ENCODE measurements at places on chromosomes 5 and 9.

DNA sequence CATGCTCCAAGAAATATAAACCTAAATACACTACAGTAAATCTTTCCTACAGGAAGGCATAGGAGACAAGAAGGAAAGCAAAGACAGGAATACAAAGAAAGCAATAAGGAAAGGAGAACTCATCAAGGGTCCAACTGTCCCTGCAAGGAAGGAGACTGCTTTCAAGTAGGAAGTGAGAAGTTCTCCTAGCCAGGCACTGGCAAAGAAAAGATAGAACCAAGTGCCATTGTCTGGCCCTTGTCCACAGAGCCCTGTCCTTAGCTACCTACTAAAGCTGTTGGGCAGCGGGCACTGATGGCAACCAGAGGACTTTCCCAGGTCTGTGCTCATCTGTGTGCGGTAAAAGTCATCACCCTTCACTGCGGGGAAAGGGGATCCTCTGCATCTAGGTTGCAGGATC lies 108.2 kb downstream of the KLHL3 start:
- no peak for DNase-seq

DNA sequence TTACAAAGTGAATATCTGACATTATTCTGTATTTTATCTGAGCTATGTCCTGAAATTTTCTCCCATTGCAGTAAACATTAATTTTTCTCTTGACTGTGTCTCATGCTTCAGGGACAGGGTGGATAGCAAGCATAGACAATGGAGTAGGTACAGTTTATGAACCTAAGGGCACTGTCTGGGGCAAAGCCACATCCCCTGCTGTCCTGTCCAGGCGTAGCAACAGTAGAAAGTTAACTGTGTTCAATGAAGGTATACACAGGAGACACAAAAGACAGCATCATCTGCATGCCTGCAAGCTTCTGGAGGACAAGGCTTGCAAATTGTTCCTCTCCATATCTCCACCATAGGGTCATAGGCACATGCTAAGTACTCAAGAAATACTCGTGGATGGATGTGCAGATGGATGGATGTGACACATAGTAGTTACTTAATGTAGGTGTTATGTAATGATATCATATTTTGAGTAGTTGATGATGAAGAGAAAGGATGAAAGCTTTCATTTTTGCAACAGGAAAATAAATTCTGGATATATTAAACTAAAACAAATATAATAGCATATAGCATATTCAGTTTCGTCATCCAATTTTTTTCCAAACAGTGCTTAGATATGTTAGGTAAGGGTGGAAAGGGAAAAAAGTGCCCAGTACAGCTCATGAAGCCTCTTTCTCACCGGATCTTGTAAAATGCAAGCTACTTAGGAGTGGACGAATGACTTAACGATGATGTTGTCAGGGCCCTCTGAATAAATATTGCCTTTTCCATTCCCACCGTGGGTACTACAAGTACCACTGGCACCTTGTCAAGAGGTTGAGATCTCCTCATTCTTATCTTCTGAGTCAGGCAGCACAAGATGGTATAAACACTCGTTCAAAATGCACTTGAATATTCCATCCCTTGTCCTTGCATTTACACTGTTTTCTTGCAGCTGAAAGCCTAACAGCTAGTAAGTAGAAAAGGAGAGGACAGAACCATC lies 19.9 kb upstream of the ZSWIM6 start:
- DNase-seq, result peak; percentile 72

DNA sequence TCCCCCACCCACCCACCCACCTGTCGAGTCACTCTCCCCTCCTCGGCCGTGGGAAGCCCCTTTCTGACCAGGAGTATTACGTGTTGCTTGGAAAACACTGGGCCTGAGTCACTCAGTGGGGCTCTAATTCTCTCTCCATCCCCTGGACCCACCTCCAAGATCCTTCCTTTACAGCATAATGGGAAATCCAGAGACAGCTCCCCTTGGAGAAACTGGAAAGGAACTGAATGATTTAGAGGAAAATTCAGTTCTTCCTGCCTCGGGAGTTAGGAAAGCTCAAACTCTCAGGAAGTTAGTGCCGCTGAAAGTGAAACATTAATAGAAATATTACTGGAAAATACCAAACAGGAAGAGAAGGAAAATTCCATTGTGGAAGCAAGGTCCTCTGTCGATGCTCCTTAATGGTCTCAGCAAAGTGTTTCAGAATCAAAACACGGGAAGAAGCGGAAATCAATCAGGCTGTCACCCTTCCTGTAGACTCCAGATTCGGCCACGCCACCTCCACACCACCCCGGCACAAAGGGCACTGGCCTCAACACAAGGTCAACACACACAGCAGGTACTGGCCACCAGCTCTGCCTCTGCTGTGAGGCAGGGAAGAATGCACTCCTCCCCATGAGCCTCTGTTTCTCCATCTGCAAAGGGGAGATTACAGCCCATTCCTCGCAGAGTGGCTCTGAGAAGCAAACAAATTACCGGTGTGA lies 9.6 kb downstream of the SHB start:
- DNase-seq, result peak; percentile 29

GRCh38 chr9:110691002-110691549 lies 22.5 kb downstream of the MUSK start:
- peak; percentile 55 for DNase-seq

- DNase-seq, result peak; percentile 69
Measured at GRCh38 chr5:9540791-9541190, 5.1 kb downstream of the SEMA5A start.

DNA sequence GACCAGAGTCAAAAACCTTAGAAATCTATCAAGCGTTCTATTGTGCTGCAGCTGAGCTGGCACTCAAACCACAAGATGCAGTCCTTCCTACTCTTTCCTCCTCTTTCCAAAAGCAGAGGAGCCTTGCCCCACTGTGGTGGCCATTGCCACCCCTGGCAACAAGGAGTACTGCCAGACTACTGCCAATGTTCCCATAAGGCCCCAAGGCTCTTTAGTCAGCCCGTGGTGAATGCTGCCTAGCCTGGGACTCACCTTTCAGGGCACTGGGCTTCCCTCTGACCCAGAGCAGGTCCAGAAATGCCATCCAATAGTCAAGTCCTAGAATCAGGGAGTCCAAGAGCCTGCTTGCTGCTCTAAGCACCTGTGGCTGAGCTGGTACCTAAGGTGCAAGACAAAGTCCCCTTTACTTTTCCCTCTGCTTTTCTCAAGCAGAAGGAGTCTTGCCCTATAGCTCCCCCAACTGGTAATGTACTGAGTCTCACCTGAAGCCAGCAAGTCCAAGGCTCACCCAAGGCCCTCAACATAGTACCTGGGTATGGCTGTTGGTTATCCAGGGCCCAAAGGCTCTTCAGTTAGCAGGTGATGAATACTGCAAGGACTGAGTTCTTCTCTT lies 219.4 kb downstream of the ATPSCKMT start:
- peak; percentile 26 for DNase-seq

DNA sequence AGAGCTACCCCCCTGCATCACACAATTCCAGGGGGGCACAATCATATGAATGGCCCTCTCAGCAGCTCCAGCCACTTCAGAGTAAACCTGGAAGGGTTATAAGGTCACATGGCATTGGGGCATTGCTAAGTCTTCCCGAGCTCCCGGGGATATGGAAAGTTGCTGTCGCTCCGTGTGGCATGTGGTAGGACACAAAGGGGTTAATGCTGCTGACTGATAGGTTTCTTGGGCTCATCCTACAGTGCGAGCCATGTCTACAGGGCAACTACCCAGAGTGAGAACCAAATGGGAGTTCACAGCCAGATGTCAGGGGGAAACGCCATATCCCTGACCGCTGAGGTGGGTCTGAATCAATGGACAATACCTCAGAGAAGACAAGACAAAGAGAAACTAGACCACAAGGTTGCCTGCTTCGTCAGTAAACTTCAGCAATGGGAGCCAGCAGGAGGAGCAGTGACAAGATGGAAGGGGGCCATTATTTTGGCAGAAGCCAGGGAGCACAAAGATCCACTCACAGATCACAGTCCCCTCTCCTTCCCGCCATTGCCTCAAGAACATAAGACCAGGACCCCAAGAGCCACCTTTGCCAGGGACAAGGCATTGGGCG lies 52.4 kb upstream of the SHISAL2B start:
- peak; percentile 8 for DNase-seq

Data from fibroblast of skin of right biceps (primary cell).